HL-60 (cell line): ENCODE measurements at places on chromosomes 12 and 14.

- DNase-seq: no peak
Observed at GRCh38 chr12:121796855-121797751, 3.6 kb upstream of the RHOF start.

DNA sequence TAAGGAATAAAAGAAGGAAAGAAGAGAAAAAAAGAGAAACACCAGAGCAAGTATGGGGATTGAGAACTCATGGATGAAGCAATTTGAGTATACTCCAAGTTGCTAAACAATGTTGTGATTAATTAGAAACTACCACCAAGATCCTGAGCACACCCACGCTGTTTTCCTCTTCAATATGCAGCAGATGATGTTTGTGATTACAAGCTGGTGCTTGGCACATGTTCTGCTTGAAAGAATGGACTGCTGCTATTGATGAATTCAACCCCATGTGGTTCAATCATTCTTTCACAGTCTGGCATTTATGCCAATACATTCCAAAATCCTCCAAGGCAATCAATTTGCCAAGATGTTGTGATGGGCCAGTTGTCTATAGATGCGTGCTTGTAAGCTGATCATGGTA, 146.8 kb downstream of the SLC2A13 start:
- DNase-seq: no peak

- DNase-seq: no peak
Observed at GRCh38 chr12:102029141-102029540, 32.6 kb downstream of the WASHC3 start.

DNA sequence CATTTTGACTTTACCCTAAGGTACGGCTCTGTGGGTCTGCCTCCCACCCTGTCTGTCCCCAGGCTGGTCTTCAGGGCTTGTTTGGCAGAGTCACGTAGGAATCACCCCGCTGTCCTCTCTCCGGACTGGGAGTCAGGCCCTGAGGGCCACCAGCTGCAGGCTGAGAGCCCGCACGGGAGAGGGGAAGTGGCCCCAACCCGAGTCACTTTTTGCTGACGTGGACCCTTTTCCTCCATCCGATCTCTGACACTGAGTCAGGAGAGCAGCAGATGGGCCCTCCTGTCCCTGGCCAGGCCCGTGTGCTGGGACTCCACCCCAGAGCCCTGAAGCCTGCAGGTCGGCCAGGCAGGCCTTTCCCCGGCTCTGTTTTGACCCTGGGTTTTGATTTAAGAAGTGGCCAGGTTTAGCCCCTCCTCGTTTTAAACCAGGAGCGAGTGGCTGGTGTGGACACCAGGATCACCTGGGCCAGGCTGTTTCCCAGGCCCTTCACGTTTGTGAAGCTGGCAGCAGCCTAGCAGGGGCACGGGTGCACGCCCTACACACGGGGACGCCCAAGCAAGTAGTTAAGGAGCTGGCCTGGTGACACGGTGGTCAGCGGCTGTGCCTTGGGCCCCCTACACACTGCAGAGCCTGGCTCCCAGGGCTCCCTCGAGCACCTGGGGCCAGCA, 12.5 kb upstream of the TEX22 start:
- no peak for DNase-seq

GRCh38 chr12:41188058-41188840, at the start of gene PDZRN4:
Gene PDZRN4 (plus strand): TSS chr12:41188320.
- no peak for DNase-seq

DNA sequence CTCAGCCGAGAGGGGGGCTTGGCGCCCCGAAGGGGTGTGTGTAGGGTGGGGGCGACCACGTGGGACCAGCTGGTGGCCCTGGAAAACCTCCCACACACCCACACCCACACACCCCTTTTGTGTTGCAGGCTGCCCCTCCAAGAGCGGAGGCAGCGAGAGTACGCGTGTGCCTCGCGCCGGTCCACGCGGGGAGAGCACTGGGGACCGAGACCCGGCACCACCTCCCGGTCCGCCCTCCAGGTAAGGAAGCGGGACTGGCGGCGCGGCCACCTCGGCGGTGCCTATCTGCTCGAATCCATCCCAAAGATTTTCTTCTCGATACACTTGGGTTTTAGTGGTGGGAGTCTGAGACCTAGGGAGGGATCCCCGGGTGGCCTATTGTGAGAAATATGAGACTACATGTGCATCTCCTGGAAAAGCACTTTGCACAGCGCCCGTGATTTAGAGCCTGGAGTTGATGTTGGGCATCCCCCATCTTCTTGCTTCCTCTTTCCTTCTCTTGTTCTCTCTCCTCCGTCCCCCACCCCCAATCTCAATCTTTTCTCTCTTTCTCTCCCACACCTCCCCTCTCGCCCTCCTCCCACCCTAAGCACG, 393 bp downstream of the SYT1 start:
- no peak for DNase-seq

DNA sequence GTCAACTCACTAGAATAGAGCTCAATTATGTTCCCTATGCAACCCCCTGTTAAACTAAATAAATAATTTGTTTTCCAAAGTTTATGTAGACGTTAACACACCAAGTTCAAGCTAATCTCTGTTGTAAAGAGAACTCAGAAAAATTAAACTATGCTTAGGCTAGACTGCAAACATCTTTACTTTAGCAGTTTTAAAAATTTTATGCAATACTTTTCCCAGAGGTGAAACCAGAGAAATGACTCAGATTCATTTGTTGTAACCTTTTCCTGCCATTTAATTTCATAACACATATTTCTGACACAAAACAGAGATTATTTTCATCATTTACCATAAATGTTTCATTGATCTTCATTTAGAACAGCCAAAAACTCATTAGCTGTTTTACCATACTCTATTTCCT, 27.4 kb downstream of the ABCC9 start:
- no peak for DNase-seq

GRCh38 chr12:56993346-56993745, 13.0 kb downstream of the ZBTB39 start:
- no peak for DNase-seq

GRCh38 chr12:19588951-19589350, 149.7 kb downstream of the AEBP2 start:
- DNase-seq: no peak

DNA sequence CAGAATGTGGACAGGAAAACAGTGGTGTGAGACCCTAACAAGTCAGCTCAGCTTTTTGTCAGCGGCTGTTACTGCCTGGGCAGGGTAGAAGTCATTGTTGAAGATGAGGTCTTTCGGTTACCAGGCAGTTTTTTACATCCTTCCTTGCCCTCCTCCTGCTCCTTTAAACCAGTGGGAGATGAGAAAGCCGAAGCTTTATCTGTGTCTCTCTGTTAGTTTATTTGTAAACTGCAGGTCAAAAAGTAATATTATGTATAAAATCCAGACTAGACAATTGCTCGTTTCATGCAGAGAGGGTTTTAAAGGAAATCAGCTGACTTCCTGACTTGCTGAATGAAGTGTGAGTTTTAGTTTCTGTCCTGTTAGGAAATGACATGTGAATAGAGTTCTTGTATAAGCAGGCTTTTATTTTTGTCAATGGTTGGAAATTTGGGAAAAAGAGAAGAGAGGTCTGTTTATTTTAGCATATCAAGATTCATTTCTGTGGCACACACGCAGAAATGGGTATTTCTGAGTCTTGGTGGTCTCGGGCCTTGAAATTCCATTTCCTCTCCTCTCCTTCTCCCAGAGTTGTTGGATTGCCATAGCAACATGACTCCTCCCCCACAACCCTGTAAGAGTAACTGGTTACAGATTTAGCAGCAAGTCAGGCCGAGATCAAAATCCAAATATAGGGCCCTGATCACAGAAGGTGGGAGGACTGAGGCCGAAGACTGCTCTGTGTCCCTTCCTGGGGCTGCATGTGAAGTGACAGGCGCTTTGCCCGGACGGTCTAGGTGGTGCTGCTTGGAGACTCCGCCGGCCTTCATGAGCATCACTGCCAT, 60.8 kb downstream of the SAMD4A start:
- DNase-seq: no peak

- DNase-seq: peak; percentile 37
Observed at GRCh38 chr12:11855983-11856374, 206.5 kb downstream of the ETV6 start.

DNA sequence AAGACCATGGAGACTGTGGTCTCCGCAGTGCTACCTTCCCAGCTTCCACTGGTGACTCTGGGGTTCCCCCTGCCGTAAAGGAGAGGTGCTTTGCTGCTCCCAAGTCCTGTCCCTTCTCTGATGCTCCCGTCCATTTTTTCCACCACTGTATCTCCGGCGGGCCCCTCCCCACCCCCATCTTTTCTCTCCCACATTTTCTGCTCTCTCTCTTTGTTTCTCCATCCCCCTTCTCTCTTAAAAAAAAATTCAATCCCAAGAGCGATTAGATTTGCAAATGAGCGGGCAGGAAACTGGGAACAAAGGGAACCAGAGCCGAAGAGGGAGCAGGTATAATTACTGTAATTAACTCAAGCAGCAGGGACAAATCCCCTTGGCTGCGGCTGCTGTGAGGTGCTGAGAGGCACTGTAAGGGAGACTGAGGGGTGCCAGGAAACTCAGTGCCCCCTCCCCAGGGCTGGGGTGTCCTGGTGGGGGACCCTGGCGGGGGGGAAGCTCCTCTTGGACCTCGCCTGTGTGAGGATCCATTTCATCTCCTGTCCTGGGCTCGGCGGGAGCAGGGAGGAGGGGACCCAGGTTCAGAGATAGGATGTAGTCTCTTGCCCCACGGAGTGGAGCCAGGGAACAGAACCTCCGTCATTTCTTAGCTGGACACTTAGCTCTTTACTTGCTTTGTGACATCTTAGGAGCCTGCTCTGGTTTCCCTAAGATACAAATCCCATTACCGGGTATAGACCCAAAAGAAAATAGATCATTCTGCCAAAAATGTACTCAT, 140.4 kb upstream of the NRXN3 start:
- no peak for DNase-seq

DNA sequence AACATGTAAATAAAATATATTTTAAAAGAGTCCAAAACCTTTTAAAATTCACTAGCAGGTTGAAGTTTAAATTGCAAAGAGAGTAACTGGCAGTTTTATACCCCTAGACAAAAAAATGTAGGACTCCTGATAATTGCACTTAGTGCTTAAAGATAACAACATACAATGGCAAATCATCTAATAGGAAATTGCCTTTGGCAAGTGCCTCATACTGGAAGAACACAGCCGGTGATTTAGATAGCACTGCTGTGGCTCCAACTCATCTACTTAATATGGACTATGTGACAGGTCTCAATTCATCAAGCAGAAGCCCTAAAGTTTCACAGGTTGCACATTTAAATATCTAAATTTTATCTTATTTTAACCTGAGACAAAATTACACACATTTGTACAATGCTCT, 13.4 kb downstream of the C12orf50 start:
- DNase-seq: no peak

DNA sequence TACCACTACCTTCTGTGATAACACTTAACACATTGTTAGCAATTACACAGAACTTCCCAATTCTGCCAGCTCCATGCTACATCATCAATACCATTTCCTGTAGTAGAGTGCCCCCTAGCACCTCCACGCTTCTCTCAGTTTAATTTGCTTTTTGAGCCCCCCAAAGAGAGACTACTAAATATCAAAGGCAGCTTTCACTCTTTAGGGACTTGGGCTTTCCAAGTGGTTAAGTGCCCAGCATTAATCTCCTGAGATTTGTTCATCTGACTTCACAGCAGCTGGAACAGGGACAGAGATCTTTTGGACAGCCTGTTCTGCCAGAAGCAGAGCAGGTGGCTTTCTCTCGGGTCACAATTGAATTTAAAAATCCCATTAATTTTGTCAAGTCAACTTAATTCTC, 954.9 kb downstream of the DIO2 start:
- no peak for DNase-seq

DNA sequence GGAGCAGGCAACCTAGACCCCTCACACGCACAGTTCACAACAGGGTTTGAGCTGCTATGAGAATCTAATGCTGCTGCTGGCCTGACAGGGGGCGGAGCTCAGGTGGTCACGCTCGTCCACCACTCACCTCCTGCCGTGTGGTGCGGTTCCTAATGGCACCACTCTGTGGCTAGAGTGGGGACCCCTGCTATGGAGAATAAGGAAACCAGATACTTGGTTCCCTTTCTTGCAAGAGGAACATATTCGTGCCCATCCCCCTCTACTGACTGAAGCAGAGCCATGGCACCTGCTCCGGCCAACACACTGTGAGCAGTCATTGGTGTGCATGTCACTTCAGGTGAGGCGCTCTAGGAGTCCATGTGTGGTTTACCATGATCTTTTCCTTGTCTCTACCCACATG, 30.4 kb upstream of the RIMBP2 start:
- DNase-seq: no peak

DNA sequence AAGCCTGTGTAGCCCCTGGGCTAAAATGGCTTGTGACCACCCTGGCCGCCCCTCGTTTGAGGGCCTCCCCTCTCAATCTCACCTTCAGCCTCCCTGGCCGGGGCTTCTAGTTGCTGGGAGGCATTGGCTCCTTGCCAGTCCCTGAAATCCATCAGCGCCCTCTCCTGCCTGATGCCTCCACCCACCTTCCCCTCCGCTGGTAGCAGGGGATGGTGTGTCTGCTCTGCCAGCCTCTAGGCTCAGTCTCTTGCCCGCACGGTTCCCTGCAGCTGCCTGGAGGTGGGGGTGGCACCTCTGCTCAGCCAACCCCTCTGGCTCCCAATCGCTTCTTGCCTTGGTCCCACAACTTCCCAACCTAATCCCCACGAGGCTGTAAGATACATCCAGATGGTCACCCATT, 167.9 kb downstream of the PHETA1 start:
- no peak for DNase-seq

- DNase-seq: no peak
Observed at GRCh38 chr14:89617481-89618329, 200.7 kb upstream of the FOXN3 start.

- no peak for DNase-seq
Observed at GRCh38 chr14:34107441-34107840, 156.6 kb upstream of the EGLN3 start.

GRCh38 chr12:44157359-44157758, 321.5 kb downstream of the TMEM117 start:
- no peak for DNase-seq

DNA sequence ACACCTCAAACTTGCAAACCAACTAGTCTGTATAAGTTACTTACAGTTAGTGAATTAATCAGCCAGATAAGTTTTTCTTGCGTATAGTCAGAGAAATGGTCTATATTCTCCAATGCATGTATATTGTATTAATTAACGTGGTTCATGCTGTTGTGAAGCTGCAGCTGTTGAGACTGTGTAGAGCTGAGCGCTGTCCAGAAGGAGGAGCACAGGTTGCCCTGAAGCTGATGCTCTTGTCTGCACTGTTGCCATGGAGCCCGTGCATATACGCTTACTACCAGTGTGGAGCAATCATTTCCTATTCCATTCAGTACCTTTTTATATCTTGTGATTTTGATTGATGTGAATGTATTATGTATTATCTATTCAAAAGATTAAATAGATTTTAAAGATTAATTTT, 74.3 kb upstream of the ARID2 start:
- DNase-seq: peak; percentile 26
